H1 (cell line): ENCODE measurements at places on chromosomes 3 and 15.

DNA sequence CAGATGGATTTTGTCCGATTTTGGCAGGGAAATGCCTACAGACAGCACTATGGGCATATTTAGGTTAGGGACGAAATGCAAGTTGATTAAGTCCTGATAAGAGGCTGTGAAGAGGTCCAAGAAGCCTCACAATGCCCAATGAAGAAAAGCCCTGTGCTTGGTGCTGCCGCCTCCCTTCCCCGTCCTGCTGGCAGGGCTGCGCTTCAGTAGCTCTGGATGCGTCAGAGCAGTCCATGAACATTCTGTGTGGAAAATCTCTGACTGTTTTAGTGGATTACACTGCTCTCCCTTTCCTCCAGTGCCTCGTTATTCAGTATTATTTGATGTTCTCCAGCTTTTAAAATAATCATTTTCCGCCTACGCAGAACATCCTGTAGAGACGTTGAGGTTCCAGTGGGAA, 39.6 kb downstream of the MLH1 start:
- no peak for DNase-seq

GRCh38 chr3:64575211-64575844, 112.5 kb downstream of the ADAMTS9 start:
- no peak for DNase-seq

DNA sequence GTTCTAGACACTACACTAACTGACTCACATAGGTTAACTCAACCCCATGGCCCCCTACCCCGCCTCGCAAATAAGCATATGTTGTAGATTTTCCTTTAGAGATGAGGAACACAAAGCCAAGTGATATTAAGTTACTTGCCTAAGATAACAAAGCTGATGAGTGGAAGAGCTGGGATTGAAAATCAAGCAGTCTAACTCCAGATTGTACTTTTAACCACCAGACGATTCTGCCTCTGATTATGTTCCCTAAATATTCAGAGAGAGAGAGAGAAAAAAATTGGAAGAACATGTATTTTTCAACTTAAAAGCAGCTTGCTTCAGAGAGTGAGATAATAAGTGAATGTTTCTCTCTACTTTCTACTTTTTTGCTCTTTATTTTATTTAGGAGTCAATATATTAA, 66.9 kb upstream of the THBS1 start:
- no peak for DNase-seq

- no peak for DNase-seq
These were observed 544 bp upstream of the TIMMDC1 start for GRCh38 chr3:119497820-119498185.

DNA sequence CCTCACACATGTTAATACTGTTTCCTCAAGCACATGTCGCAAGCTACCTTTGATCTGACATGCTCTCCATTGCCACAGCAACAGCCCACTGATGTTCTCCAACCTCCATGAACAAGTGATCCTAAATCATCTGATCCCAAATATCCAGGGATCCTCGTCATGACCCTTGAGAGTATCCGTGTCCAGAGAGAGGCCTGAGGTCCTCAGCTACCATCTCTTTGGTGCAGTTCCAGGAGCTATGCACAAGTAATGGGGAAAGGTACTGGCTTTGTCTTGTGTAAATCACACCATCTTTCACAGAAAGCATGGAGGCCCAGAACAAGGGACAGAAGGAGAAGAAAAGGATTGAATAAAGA, 2.4 kb downstream of the GCSAM start:
- DNase-seq: no peak

DNA sequence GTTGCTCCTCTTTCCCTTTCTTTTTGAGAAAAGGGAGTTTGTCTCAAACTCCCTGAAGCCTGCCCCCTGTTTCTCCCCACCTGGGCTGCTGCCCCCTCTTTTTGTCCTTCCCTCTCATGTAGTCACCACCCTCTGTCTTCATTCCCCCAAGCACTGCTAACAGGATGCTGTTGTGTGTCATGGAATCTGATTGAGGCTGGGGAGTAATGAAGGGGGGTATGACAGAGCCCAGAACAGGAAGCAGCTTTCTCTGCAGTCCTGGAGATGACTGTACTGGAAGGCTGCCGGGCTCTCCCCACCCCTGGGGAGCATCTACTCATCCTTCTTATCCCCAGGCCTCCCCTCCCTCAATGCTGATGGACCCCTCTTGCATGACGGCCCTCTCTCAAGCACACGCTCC, 181.6 kb downstream of the ABHD5 start:
- DNase-seq: no peak

DNA sequence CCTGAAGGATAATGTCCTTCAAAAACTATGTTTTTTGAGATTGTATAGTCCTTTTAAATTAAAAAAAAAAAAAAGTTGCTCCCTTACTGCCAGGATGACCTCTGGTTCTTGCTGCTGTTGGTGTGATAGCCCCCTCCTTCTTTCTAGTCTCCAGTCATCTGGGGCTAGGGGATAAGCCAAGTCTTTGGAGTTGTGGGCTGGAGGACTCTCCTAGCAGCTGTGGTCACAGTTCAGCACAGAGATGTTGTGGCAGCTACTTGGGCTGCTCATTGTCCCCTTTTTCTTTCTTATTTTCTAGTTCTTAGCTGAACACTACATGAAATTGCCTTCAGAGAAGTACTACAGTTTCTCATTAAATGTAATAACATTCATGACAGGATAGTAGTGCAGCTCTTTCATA, 39.2 kb upstream of the APH1B start:
- no peak for DNase-seq
